GM04504 (cell line): ENCODE measurements at places on chromosomes 11 and 22.

- no peak for DNase-seq
Observed at GRCh38 chr11:23573429-23573828, 713.2 kb upstream of the CCDC179 start.

GRCh38 chr22:23608583-23608982 is 23.5 kb downstream of the DRICH1 start:
- DNase-seq = no peak

DNA sequence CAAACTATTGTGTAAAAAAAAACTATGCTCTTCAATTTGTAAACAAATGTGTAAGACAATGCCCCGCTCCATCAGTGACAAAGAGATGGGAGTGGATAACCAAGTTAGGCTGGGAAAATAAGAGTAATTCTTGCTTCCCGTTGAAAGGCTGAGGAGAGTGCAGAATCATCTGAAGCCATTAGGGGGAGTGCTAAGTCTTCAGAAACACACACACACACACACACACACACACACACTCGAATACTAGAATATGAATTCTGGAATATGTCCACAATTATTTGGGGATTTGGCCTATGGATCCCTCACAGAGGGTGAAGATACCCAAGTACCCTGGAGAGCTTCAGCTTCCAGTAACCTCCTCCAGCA is 27.8 kb upstream of the ROBO3 start:
- peak; percentile 57 for DNase-seq

DNA sequence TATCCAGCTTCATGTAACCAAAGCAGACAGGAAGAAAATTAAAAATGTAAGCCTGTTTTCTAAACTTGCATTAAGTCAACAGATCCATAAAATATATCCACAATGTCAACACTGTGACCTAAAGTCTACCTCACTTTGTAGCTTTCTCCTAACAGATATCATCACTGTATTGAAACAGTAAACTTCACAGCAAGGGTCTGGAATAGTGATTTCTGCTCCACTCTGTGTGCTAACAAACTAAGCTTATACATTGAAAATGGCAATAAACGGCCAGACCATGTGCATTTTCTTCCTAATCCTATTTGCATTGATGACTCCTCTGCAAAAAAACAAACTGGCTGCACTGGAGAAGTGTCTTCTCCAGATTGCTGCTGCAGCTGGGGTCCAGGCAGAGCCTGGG is 26.8 kb downstream of the CADM1 start:
- no peak for DNase-seq

DNA sequence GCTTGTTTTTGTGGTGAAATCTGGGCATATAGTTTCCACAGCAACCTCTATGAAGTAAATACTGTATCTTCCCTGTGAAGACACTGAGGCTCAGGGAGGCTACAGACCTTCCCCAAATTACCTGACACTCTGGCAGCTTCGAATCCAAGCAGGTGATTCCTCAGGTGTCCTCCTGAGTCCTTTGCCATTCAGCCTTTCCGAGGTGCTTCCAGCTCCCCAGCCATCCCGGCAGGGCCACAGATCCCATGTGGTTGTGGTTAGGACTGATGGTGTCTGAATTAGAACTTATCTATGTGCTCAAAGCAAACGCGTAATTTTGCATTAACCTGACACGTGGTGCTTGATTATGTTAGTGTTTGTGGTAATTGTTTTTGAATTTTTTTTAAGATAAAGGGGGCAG is 785.6 kb downstream of the BRD1 start:
- no peak for DNase-seq

GRCh38 chr11:78351193-78351592 is 66.4 kb downstream of the GAB2 start:
- DNase-seq = no peak

DNA sequence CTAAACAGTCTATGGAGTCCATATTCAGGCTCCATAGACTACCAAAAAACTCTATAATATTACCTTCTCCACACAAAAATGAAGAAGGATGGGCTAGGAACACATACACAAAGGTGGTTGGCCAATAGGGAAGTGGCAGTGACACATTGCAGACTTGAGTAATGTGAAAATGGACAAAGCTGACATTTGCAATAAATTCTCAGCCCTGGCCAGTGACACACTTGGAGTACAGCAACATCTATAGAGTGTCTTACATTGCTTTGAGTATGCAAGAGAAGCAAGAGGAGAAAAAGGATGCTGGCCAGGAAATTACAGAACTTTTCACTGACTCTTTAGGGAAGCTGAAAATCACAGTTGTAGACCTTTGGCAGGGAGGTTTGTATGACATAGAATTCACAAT is 7.3 kb upstream of the OR52W1 start:
- DNase-seq = no peak

DNA sequence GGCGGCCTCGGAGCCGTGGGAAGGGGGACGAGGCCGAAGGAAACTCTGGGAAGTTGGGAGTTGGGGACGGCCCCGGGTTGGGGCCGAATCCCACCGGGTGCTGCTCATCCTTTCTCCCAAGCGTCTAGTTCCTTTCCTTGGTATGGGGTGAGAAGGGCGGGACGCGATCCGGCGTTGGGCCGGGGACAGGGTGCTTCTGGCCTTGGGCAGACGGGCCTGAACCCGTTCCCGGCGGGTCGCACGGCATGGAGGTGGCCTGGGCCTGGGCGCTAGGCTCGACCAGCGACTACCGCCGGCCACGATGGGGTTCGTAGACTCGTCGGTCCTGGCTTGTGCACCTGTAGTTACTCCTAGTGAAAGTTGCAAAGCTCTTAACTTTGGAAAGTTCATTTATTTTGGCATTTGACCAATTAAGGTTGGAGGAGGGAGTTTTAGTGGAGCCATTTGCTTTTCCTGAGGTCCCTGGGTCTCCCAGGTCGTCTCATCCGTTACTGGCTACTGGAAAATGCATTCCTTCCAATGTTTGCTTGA is 1.0 kb downstream of the SYT9 start:
- DNase-seq = no peak

- peak; percentile 1 for DNase-seq
Observed at GRCh38 chr11:106047631-106048030, 25.6 kb upstream of the MSANTD4 start.
